ENCODE measurements at places on chromosomes 1 and 21. TPM values are rescaled to one million over a fixed set of nuclear protein-coding genes. Genes with fewer than 3 reads are reported as not detected.

GRCh38 chr1:3778590-3779264 lies 6.2 kb downstream of the SMIM1 start:
- no peak for DNase-seq

DNA sequence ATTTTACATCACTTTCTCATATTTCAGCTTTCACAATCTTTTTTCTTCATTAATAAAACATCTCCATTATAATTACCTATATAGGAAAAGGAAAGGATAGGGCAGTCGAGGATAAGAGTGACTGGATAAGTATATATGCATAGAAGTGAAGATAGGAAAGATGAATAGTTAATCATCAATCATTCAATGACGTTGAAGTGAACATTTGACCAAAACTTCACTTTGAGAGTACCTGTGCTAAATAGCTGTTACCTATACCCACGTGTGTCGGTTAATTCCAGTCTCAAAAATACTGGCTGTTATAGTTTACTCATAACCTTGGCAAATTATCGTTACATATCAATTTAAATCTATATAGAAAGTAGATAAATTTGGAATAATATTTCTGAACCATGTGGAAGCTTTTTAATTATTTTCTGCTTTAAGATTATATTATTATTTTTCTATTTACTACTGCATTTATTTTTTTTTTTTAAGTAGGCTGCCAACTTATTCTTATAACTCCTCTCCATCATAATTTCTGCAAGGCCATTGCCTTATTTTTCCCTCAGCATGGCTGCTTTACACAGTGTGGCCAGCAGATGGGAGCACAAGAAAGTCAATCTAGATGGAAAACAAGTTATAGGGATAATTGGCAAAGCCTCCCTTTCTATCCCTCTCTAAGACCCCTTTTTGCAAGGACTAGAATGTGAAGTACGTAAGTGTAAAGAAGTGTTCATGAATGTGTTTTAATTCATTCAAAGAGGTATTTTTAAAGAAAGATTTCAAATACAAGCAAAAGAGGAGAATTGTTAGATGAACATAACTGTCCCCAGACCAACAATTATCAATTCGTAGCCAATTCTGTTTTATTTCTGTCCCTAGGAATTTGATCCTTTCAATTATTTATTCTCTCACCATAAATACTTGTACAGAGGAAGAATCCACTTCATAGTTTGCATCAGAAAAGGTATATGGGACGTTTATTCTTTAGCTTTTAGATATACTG lies 290.4 kb downstream of the KCNT2 start:
- DNase-seq = no peak

The TLCD4 gene
- 6.5 TPM for total RNA-seq

- no peak for DNase-seq
These were observed 230.8 kb downstream of the KCTD3 start for GRCh38 chr1:215797859-215798258.

DNA sequence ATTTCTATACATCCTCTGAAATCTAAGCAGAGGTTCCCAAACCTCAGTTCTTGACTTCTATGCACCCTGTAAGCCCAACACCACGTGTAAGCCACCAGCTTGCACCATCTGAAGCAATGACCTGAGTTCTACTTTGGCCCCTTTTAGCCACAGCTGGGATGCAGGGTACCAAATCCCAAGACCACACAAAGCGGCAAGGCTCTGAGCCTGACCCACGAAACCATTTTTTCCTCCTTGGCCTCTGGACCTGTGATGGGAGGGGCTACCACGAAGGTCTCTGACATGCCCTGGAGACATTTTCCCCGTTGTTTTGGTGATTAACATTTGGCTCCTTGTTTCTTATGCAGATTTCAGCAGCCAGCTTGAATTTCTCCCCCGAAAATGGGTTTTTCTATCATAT lies 38.8 kb downstream of the STXBP3 start:
- no peak for DNase-seq

DNA sequence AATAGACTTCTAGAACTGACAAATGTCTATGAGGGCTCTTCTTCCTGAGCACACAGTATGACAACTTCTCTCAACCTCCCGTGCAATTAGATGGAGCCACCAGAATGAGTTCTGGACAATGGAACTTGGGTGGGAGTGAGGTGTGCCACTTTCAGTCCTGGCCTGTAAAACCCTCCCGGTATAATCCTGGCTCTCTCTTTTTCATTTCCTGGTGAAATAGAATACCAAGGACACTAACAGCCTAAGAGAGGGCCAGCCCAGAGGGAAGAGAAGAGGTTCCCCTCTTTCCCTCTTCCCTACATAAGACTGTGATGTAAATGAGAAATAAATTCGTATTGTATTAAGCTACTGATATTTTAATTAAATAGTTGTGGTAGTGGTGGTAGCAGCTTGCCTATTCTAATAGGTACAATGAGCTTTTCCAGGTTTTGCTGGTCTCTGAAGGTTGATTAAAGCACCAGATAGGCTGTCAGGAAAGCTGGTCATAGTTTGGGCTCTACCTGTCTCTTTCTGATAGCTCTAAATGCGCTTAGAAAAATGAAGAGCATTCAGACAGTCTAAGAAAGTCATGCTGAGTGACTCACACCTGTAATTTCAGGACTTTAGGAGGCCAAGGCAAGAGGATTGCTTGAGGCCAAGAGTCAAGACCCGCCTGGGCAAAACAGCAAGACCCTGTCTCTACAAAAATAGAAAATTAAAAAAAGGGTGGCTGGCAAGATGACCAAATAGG lies 108.6 kb upstream of the ZNF644 start:
- no peak for DNase-seq

DNA sequence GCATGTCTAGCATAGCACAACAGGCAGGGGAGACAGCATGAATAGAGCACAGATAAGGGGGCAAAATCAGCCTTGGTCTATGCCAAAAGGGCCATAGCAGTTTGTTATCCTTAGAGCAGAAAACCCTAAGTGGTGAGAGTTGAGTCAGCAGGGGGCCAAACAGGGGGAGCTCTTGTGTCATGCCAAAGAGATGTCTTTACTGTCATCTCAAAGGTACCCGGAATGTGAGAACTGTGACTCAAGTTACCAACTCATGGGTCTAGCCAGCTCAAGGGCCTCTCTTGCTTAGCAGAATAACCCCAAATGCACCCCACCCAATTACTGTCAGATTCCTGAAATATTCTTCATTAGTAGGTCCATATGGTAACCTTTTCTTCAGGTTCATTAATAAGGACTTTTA lies 45.9 kb upstream of the NRDC start:
- no peak for DNase-seq

GRCh38 chr1:205298191-205298994 lies 23.2 kb downstream of the NUAK2 start:
- DNase-seq = no peak

GRCh38 chr1:108880850-108881249 lies 4.1 kb downstream of the GPSM2 start:
- no peak for DNase-seq

- no peak for DNase-seq
These were observed 17.6 kb upstream of the PEX10 start for GRCh38 chr1:2429780-2430591.

The CASZ1 gene
- total RNA-seq = 140 TPM

- no peak for DNase-seq
These were observed 54.6 kb downstream of the DPH5 start for GRCh38 chr1:100971021-100971420.

DNA sequence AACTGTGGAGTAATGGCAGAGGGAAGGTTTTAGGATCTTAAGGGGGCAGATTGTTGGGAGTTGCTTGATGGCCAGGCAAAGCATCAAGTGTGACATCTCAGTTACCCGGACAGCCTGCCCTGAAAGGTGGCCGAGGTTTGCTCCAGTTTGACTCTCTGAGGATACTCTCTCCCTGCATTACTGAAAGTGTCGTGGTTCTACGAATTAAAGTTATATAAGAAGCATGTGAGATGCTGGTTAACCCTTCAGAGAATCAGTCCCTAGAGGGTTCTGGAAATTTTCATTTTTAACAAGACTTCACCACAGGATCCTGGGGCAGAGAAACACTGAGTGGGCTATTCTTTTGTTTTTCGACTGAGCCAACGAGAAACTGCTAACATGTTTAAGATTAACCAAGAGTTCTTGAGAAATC lies 689 bp upstream of the ZNF644 start:
- no peak for DNase-seq

- no peak for DNase-seq
These were observed 80.3 kb downstream of the TMEM200B start for GRCh38 chr1:29043274-29043965.

The MFAP2 gene
- 16.0 TPM for total RNA-seq

DNA sequence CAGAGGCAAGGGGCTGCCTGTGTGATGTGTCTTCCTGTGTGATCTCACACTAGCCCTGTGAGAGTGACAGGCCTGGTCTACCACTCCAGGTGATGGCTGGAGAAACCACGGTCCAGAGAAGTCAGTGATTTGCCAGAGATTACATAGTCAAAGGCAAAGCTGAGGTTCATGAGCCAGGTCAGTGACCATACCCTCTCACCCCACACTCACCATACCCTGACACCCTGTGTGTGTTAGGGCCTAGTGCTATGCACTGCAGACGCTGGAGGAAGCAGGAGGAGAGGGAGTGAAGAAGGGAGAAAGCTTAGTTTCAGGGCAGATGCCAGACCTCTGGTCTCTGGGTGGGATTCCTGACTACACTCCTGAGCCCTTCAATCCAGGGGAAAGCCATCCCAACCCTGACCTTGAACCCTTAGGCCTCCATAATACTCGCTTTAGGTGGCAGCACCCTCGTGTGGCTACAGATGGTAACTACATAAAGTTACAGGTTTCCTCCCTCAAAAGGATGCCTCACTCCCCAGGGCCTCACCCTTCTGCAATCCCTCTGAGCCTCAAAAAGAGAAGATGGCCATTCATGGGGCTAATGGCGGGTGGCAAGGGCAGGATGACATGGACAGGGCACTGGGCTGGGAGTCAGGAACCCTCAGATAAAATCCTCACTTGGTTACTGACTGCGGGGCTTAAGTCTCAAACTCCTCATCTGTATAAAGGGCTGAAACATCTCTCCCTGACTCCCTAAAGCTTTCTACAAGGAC lies 20.8 kb upstream of the SDC3 start:
- DNase-seq = no peak

- DNase-seq = peak; percentile 59
These were observed 422.8 kb downstream of the CAMTA1 start for GRCh38 chr1:7207875-7208646.

All from lower leg skin (tissue), 4 donors.